ENCODE measurements at places on chromosomes 2 and 18. TPM values are rescaled to one million over a fixed set of nuclear protein-coding genes. Genes with fewer than 3 reads are reported as not detected.

CYP26B1 gene
- total RNA-seq = not detected

COLEC11 gene
- total RNA-seq = not detected

DNA sequence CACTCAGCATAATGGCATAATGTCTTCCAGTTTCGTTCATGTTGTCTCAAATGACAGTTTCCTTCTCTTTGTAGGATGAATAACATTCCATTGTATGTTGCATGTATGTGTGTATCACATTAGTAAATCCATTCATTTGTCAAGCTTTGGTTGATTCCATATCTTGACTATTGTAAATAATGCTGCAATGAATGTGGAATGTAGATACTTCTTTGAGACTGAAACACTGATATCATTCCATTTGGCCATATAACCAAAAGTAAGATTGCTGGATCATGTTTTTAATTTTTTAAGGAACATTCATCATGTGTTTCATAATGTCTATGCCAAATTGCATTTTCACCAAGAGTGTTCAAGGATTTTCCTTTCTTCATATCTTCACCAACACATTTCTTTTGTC, 1711.4 kb upstream of the PIK3C3 start:
- no peak for DNase-seq
- no peaks in the 10 kb centered on the region for H3K36me3 ChIP-seq
- H3K27ac ChIP-seq = no peak overlapping the region
- H3K4me3 ChIP-seq = no peak overlapping the region
- H3K27me3 ChIP-seq = no peaks in the 10 kb centered on the region

DNA sequence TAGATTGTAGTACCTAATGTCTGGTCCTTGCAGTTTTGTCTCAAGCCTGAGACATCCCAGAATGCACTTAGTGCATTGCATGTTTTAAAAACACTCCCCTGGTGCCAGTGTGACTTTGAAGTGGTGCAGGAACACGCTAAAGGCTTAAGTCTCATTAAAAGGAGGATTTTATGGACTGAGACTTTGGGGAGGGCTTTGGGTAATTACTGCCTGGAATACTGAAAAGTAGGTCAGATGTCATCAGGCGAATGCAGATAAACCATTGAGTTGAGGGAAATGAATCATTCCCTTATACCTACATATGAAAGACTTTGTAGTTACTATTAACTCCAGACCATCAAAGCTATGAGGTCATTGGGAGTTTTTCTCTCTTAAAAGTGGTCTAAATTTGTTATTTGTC, 3.0 kb upstream of the OSBPL1A start:
- DNase-seq = no peak
- peaks cover 12% of the 10 kb centered on the region for H3K4me1 ChIP-seq
- peaks cover 25% of the 10 kb centered on the region for H3K27me3 ChIP-seq
- H3K36me3 ChIP-seq = no peaks in the 10 kb centered on the region
- H3K27ac ChIP-seq = no peak overlapping the region

- H3K36me3 ChIP-seq = no peaks in the 10 kb centered on the region
- no peak overlapping the region for H3K27ac ChIP-seq
- H3K27me3 ChIP-seq = peaks cover 3% of the 10 kb centered on the region
- no peaks in the 10 kb centered on the region for H3K4me1 ChIP-seq
- no peak for DNase-seq
These were observed 100.7 kb downstream of the LYPD6 start for GRCh38 chr2:149430743-149431736.

DNA sequence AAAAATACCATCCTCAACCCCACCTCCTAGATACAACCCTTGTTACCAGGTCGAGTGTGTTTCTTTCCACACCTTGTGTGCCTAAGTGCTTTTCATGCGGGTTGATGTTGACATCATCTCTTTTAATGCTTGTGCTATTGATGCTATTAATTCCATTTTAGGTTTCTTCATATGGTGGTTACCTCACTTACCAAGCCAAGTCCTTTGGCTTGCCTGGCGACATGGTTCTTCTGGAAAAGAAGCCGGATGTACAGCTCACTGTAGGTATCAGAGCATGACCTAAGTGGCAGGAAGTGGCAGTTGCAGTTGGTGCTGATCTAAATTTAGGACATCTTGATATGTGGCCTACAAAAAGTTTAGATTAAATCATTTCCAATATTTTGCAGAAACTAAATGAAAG, 149.9 kb upstream of the TTC39C start:
- peaks cover 19% of the 10 kb centered on the region for H3K36me3 ChIP-seq
- peak; percentile 75 for DNase-seq
- peak overlapping the region; percentile 91 for H3K27ac ChIP-seq
- H3K4me1 ChIP-seq = peaks cover 76% of the 10 kb centered on the region
- H3K4me3 ChIP-seq = peak overlapping the region; percentile 12

DNA sequence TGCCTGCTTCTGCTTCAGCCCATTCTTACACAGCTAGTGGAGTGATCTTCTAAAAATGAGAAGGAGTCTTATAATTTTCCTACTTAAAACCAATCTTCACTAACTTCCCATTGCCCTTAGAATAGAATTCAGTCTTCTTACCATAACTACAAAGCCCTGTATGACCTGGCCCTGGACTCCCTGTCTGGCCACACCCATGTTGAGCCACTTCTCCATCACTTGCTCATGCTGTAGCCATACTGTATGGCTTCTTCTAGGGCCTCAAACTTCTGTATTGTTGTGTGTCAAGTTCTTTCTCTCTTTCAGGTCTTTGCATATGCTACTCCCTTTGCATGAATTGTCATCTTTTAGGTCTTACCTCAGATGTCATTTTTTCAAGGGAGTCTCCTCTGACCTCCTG, 11.2 kb downstream of the DGUOK start:
- DNase-seq = no peak
- H3K27me3 ChIP-seq = no peaks in the 10 kb centered on the region

DNA sequence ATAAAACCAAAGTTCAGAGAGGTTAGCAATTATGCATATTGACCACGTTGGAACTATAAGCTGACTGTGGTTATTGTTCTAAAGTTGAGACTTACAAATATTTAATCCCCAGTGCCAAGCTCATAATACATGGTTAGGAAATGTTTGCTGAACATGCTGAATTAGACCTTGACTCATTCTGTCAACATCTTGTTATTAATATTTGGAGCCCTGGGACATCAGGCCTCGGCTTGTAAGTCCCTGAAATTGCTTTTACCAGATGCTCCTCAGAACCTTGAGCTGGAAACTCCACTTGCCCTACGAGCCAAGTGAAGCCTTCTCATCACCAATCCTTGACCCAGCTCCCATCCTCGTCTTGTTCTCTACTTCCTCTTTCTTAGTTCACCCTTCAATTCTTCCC, 21.2 kb downstream of the DYNAP start:
- peaks cover 10% of the 10 kb centered on the region for H3K4me1 ChIP-seq
- no peak for DNase-seq
- no peaks in the 10 kb centered on the region for H3K27me3 ChIP-seq
- no peak overlapping the region for H3K27ac ChIP-seq
- no peak overlapping the region for H3K4me3 ChIP-seq
- no peaks in the 10 kb centered on the region for H3K36me3 ChIP-seq

Measured in activated CD8-positive, alpha-beta T cell treated with anti-CD3 and anti-CD28 coated beads, Interleukin-2, amount 10 ng/mL, durations not matched to agents 7 days and 5 days (primary cell).